Stimulated activated CD8-positive, alpha-beta memory T cell treated with anti-CD3 and anti-CD28 coated beads, Interleukin-4, amount 100 ng/mL, for 1 hour (primary cell): ENCODE measurements at places on chromosomes 4 and X.

GRCh38 chr4:74376888-74377483, 12.0 kb downstream of the EREG start:
- no peak for DNase-seq

- no peak for DNase-seq
Observed at GRCh38 chr4:188245651-188246050, 106.4 kb downstream of the TRIML1 start.

DNA sequence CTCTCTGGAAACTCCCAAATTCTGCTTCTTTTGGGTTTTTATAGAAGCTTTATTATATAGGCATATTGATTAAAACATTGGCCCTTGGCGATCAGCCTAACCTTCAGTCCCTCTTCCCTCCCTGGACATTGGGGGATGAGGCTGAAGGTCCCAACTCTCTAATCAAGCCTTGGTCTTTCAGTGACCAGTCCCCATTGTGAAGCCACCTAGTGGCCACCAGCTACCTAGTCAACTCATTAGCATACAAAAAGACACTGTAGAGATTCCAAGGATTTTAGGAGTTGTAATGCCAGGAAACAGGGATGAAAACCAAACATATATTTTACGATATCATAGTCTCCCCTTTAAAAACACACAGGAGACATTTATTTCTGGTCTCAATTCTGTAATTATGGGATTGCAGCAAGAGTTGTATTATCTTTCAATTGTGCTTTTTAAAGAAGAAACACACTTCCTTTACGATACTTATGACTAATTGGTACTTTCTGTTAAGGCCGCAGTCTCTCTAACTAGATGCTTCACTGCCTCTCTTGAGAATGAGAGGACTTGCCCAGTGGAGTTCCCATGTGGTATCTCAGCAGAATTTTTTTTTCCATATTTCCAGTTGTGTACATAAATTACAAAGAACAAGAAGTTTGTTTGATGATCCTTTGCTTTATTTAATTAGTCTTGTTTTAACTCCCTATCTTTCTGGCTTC, 58.2 kb downstream of the WDR17 start:
- DNase-seq: no peak

DNA sequence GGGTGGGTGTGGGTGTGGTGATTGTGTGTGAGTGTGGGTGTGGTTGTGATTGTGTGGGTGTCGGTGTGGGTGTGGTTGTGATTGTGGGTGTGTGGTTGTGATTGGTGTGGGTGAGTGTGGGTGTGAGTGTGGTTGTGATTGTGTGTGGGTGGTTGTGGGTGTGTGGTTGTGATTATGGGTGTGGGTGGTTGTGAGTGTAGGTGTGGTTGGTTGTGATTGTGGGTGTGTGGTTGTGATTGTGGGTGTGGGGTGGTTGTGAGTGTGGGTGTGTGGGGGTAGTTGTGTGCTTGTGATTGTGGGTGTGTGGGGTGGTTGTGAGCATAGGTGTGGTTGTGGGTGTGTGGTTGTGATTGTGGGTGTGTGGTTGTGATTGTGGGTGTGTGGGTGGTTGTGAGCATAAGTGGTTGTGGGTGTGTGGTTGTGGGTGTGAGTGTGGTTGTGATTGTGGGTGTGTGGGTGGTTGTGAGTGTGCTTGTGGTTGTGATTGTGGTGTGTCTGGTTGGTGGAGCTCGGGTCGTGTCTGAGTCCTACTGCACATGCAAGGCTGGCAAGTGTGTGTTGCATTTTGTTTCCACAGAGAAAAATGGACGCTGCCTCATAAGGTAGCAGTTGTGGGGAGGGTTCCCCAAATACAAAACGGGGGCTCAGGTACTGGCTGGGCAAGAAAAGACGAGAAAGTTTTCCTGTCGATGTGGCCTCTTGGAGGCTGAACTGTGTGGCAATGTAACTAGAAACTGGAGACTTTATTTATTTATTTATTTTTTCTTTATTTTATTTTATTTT, 116.7 kb downstream of the UBE2K start:
- no peak for DNase-seq

DNA sequence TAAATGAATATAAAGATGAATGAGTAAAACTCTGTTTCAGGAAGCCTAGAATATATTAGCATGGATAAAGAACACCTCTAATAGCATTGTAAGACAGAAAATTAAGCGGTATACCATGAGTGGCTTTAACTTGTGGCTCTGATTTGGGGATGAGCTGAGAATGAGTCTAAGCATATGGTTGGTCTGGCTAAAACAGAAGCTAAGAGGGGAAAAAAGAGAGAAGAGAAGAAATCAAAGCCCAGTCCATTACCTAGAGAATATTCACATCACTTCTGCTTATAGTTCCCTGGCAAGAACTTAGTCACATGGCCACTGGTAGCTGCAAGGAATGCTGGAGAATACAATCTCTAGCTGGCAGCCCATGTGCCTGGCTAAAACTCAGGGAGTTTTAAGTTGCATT, 414.5 kb downstream of the PRDM5 start:
- DNase-seq: no peak

DNA sequence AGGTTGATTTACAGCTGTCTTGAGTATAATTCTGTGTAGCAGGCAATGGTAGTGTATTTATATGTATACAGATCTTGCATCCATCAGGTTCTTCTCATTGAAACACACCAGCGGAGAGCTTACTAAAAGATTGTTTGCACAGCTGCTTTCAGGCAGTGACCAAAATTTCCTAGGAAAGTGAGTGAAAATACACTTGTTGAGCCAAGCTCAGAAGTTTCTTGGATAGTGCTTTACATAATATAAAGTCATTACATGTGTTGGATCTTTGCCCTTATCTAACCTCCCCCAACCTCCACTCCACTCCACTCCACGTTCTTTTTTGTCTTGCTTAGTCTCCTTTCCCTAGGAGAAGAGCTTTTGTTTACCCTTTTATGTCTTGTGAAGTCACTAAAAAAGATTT, 34.1 kb downstream of the CNKSR2 start:
- DNase-seq: no peak

GRCh38 chr4:127239902-127240763, 392.6 kb upstream of the INTU start:
- no peak for DNase-seq

DNA sequence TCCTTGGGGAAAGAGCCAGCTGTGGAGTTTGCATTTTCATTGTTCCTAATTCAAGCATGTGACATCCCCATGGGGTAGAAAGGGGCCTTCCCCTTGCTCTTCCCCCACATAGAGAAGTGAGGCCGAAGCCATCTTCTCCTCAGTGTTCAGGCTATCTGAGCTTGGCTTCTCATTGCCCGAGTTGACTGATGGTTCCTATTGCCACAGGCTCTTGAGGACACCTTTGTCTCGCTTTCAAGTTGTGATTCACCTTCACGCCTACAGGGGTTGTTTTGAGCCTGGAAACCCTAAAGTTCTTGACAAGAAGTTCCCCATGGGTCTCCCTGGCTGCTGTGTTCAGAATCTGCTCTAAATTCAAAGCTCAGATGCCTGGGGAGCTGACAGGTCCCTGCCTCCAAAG, 25.0 kb downstream of the CCNQ start:
- no peak for DNase-seq

DNA sequence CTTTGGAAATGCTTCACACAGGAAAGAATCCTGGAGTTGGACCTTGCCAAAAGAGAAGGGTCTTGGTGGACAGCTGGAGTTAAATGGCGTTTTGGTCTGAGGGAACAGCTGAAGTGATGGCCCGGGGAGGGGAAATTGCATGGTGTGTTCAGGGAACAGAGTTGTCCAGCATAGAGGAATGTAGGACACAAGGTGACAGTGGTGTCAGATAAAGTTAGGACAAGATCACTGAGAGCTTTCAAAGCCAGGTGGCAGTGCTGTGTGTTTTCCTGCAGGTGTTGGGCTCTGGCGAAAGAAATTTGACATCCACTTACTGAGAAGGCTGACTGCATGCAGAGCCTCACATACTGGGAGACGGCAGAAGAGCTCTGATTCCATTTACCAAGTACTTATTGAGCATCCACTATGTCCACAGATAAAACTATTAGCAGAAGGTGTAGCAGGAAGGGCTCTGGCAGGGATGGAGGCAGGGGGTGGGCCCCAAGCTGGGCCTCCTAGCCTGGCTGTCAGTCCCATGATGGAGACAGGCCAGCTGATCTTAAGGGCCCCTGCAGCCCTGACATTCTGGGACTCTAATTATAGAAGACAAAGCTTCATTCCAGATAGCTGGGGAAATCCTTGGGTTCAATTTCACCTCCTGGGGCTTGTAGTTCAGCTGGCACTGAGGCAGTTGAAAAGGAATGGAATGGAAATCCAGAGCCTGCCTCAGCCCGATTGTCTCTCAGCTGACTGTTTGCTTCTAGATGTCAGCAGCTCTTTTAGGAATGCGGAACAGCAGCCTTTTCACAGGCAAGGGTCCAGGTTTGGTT, 150.2 kb upstream of the MAMLD1 start:
- no peak for DNase-seq

DNA sequence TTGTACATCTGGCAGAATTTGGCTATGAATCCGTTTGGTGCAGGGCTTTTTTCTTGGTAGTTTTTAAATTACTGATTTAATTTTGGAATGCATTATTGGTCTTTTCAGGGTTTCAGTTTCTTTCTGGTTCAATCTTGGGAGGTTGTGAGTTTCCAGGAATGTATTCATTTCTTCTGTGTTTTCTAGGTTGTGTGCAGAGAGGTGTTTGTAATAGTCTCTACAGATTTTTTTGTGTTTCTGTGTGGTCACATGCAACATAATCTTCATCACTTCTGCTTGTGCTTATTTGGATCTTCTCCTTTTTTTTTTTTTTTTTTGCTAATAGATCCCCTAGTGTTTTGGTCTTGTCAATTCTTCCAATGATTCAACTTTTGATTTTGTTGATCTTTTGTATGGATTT, 77.6 kb downstream of the FAAH2 start:
- no peak for DNase-seq

DNA sequence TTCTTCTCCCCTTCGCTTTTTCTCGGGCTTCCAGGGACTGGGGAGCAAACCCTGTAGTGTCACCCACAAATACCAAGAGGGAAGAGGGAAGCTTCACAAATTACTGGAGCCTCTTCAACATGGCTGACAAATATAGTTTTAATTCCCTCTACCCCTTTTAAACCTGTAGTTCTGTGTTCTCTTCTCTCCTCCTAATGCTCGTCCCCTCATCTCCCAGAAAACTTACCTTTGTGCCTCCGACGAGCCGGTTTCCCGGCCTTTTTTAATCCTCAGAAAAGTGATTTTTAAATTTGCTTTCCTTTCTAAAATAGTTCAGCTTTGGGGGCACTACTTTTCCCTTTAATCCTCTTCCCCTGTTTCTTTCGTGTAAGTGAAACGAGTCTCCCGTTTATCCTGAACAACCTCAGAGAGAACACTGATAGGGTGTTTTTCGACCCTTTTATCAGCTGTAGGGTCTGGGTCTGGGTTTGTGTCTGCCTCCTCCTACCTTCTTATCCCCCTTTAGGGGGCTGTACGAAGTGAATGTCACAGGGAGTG, 408 bp downstream of the TET2 start:
- no peak for DNase-seq

GRCh38 chr4:180493299-180493698, 1749.9 kb upstream of the TENM3 start:
- DNase-seq: no peak

DNA sequence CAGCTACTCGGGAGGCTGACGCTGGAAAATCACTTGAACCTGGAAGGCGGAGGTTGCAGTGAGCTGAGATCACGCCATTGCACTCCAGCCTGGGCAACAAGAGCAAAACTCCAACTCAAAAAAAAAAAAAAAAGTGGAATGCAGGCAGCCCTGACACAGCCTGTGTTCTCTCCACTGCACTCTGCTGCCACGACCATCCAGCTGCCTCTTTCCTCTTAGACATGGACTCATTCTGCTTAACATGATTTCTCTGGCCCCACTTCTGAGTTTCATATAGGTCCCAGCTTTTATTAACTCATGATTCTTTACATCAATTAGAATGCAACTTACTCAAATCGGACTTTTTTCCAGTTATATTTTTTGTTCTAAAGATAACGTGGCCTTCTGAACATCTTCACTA, 29.6 kb downstream of the SLC10A6 start:
- no peak for DNase-seq

- no peak for DNase-seq
Observed at GRCh38 chr4:22299678-22300077, 216.2 kb downstream of the ADGRA3 start.

- DNase-seq: no peak
Observed at GRCh38 chrX:39936886-39937770, 160.6 kb downstream of the BCOR start.

- DNase-seq: peak; percentile 27
Observed at GRCh38 chr4:48016141-48017107, at the start of the genes CNGA1 and NIPAL1. Gene CNGA1, minus strand, starts transcription at chr4:48016681. Its CDS starts 63,992 bp downstream, at chr4:47952689. Gene NIPAL1, plus strand, starts transcription at chr4:48016772. Its CDS starts 68 bp downstream, at chr4:48016840.

GRCh38 chr4:23789762-23790161, 100.1 kb downstream of the PPARGC1A start:
- no peak for DNase-seq

GRCh38 chrX:101659601-101660063, at the start of gene ARMCX2:
Gene ARMCX2, minus strand, starts transcription at chrX:101659850. Its CDS starts 2,262 bp downstream, at chrX:101657588.
- DNase-seq: no peak

GRCh38 chrX:110399966-110400365, 41.3 kb downstream of the RTL9 start:
- no peak for DNase-seq

DNA sequence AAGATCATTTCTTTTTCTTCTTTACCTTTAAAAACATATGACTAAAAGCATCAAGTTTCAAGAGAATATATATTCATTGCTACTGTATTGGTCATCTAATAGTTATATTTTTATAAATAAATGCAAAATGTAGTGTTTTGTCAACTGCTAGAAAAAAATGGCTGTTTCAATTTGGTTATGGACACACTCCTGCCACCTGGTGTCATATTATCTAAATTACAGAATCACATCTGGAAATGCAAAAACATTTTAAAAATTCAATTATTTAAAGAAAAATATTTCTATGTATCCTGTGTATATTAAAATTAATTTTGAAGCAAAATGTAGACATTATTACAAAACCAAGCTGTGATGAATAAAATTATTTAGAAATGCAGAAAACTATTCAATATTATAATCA, 329.4 kb upstream of the PCDH18 start:
- no peak for DNase-seq

- DNase-seq: no peak
Observed at GRCh38 chrX:107537815-107538214, 88.4 kb downstream of the FRMPD3 start.

DNA sequence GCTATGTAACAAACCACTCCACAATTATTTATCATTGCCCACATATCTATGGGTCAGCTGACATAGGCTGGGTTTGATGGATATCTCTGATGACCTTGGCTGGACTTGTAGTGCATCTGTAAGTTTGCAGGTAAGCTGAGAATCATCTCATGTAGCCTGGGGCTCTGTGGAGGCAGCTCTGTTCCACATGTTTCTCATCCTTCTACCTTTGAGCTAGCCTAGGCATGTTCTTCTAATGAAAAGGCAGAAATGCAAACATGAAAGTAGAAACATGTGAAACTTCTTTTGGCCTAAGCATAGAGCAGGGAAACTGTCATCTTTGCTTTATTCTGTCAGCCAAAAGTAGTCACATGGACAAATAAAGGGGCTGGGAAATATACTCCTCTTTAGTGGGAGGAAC, 18.2 kb downstream of the MRPL1 start:
- DNase-seq: no peak
